Eye (tissue), 1 donor: ENCODE measurements at places on chromosomes 16 and 17.

DNA sequence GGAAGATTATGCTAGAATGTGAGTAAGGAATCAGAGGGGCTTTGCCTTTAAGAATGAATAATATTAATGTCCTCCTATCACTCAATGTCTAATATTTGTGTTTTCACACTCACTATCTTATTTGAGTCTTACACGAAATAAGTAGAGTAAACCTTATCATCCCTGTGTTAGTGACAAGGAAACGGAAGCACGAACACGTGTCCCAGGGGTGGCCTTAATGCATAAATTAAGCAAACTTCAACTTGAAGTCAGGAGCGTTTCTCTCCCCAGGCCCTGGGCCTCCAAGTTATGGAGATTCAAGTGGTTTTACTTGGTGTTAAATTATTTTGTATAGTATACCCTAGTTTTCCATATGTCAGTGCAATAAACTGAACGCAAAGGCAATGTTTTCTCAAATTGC, 96.0 kb downstream of the WDR59 start:
- DNase-seq, result no peak

GRCh38 chr17:1493291-1493980, 950 bp upstream of the MYO1C start:
- DNase-seq, result no peak

GRCh38 chr17:53626286-53626685, 196.4 kb upstream of the KIF2B start:
- DNase-seq, result no peak

DNA sequence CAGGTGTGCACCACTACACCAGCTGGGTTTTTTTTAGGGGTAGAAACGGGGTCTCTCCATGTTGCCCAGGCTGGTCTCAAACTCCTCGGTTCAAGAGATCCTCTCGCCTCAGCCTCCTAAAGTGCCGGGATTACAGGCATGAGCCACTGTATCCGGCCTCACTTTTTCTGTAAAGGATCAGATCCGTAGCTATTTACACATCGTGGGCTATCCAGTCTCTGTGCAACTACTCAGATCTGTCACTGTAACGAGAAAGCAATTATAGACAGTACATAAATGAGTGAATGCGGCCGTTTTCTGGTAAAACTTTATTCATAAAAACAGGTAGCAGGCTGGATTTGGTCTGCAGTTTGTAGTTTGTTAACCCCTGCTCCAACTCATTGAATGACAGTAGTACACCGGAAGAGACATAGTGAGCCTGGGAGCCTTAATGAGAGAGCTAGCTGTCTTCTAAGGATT, 44.5 kb downstream of the VMP1 start:
- no peak for DNase-seq

DNA sequence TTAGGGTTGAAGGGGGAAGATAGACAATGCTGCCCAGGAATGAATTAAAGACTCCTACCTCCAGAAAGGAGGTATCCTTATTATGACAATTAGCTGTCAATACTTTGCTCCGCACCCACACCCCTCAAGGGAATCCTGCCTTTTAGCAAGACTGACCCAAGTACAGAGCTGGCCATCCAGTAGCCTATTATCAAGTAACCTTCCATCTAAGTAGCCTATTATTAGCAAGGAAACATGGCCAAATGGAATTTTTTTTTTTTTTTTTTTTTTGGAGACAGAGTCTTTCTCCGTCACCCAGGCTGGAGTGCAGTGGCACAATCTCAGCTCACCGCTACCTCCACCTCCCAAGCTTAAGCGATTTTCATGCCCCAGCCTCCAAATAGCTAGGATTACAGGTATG, 161.3 kb downstream of the PMP22 start:
- no peak for DNase-seq

- no peak for DNase-seq
Observed at GRCh38 chr17:77456951-77457548, 316.3 kb downstream of the SEC14L1 start.

GRCh38 chr17:45123930-45124796, 8.2 kb downstream of the PLCD3 start:
- no peak for DNase-seq

DNA sequence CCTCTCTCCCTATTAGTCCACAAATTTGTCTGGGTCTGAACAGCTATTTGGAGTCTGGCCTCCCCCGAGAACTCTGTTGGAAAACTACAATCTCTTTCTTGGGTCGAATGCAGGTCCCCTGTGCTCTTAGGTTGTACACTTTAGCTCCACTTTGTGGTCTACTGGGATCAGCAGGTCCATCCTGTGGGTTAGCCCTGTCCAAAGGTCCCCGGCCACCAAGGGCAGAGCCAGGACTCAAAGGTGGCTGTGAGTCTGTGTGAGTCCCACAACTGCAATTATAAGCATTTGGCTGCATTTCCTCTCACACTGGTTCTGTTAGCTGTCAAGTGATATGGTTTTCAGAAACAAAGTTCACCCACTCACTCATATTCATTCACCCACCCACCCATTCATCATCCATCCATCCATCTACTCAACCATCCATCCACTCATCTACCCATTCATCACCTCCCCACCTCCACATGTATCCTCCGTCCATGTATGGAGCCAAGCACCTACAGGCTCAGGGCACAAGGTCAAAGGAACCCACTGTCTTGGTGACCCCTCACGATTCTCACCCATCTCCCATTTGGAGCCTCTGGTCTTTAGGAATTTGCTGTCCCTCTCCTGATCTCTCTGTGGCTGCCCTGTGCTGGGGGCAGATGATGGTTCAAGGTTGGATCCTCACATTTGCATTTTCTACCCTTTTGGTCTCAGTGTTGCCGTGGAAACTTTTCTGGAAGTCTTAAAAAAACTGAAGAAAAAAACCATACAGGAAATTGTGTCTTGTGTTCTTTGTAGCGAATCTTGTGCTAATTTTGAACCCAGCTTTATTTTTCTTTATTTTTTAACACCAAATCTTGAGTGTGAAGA, 45.8 kb downstream of the IRF8 start:
- no peak for DNase-seq
